ENCODE measurements at places on chromosomes 3 and 15. TPM values are rescaled to one million over a fixed set of nuclear protein-coding genes. Genes with fewer than 3 reads are reported as not detected.

MKRN3 gene
- not detected for total RNA-seq

UNC13C gene
- 0.03 TPM for total RNA-seq

KBTBD13 gene
- total RNA-seq = not detected

BOC gene
- total RNA-seq = 35.2 TPM

SHC4 gene
- total RNA-seq = 2.2 TPM

C3orf49 gene
- not detected for total RNA-seq

DAZL gene
- total RNA-seq = 3.2 TPM

OXSM gene
- 1.6 TPM for total RNA-seq

LRRIQ4 gene
- total RNA-seq = not detected

TMEM45A gene
- total RNA-seq = 82.7 TPM

ALDH1A3 gene
- total RNA-seq = 0.80 TPM

RGMA gene
- total RNA-seq = 85.1 TPM

SLC35G2 gene
- total RNA-seq = 0.43 TPM

C3orf20 gene
- total RNA-seq = not detected

TTLL13 gene
- not detected for total RNA-seq

TRPM1 gene
- not detected for total RNA-seq

STT3B gene
- 164 TPM for total RNA-seq

SERPINI2 gene
- not detected for total RNA-seq

CYP19A1 gene
- total RNA-seq = not detected

Measured in neural progenitor cell (in vitro differentiated cells).